Stimulated activated naive CD4-positive, alpha-beta T cell treated with Interleukin-2 at 50 U/mL for 16 hours (primary cell): ENCODE measurements at places on chromosomes 16 and 17.
A peak's percentile ranks its signal among the peaks of the same experiment; 100 is the strongest.

DNA sequence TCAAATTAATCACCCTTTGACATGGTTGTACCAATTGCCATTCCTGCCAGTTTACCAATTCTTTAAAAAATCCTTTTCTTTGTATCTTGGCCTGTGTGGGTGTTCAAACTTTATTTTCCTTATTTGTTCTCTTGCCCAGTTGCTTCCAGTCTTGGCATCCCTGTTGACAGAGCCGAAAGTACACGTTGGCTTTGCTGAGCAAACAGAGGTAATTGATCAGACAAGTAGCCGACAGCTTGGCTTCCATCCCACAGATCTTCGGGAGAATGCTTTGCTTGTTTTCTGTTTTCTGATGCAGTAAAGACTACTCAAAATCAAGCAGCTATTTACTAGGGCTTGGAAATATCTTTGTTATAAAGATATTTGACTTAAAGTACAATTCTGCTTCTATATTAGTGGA is 506.8 kb upstream of the SALL1 start:
- no peak for DNase-seq

GRCh38 chr17:512926-513325 is 160.3 kb upstream of the RPH3AL start:
- DNase-seq = no peak

- peak; percentile 9 for DNase-seq
Measured at GRCh38 chr16:83215406-83216001, 588.7 kb downstream of the CDH13 start.

DNA sequence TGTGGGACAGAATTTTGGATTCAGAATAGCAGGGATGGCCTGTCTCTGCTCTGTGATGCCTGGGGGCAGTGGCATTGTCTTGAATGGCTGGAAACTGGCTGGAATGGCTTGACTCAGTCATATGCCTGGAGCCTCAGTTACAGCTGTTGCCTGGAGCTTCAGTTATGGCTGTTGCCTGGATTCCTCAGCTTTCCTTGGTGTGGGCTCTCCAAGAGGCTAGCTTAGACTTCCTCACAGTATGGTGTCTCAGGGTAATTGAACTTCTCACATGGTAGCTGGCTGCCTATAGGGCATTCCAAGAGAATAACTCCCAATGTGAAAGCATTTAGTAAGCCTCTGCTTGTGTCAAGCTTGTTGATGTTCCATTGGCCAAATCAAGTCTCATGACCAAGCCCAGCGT is 21.1 kb downstream of the KRT23 start:
- no peak for DNase-seq

- peak; percentile 57 for DNase-seq
Measured at GRCh38 chr17:31494259-31495021, 103.0 kb downstream of the RAB11FIP4 start.

GRCh38 chr17:69213059-69213813 is 15.4 kb downstream of the ABCA10 start:
- DNase-seq = no peak

DNA sequence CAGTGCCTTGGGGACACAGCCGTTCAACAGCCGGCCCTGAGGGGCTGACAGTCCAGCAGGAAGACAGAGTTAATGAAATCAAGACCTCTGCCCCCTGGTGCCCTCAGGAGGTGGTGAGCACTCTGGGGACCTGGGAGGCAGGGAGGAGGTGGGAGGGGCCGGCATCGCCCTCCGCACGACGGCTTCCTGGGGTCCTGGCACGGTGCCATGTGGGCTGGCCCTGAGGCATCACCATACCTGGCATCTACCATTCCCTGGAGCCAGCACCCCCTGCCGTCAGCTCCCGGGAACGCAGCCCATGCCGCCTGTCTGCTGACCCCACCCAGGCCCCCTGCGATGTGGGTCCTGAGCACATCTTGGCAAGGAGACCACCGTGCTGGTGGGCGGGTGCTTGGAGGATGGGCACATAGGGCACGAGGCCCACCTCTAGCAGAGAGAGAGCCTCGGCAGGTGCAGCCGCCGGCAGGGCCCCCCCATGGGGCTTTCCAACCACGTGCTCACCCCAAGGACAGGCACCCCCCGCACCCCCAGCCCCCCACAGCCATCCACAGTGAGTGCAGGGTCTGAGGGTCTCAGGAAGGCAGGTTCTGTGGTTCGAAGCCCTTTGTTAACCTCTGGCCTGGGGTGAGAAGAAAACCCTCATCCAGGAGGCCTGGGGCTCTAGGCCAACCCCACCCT is 52.5 kb downstream of the ZFPM1 start:
- peak; percentile 49 for DNase-seq

- no peak for DNase-seq
Measured at GRCh38 chr16:16083421-16084156, 134.2 kb downstream of the ABCC1 start.

DNA sequence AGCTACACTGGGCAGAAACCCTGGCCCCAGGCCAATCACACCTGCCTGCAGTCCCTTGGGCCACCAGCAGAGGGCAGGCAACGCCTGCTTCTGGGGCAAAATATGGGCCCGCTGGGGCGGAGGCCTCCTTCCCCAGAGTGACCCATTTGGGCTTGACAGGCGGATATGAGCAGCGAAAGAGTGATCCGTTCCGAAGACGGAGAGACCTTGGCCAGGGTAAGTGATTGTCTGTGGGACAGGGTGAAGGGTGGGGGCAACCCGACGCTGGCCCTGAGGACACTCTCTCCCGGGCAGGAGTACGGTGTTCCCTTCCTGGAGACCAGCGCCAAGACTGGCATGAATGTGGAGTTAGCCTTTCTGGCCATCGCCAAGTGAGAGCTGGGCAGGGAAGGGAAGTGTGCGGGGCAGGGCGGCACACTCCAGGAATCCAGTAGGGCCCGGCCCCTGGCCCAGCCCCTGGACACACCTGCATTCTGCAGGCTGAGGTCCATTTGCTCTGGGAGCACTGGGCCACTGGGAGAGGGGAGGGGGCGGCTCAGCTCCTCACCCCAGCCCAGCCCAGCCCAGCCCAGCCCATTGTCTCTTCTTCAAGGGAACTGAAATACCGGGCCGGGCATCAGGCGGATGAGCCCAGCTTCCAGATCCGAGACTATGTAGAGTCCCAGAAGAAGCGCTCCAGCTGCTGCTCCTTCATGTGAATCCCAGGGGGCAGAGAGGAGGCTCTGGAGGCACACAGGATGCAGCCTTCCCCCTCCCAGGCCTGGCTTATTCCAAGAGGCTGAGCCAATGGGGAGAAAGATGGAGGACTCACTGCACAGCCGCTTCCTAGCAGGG is 3.5 kb upstream of the NHERF1 start:
- peak; percentile 80 for DNase-seq

DNA sequence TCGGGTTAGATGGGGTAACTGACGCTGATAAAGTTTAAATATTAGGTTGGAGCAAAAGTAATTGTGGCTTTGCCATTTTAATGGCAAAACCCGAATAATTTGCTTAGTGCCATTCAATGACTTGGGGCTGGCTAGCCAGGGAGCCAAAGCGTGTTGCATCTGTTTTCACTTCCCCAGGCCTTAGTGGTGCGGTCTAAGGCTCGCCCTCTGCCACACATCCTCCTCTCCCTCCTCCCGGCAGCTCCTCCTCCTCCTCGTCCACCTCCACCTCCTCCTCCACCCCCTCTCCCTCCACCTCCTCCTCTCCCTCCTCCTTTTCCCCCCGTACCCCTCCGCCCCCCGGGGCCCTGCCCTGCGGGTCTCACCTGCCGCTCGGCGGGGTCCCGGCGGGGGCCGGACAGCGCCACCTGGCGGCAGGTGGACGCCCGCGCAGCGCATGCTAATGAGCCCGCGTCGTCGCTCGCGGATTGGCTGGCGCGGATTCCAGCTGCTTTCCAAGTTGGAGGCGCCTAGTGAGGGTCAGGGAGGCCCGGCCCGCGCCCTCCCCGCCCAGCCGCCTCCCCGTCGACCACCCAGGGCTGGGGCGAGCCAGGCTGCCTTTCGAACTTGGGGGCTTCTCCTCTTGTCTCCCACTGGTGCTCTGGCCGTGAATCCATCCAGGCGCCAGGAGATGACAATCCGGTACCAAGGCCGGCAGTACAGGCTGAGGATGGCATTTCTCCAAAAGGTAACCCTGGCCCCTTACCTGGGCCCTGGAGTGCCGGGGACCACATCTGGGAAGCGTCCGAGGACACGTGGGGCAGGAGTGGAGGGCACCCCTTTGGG is 36.6 kb upstream of the RGS9 start:
- peak; percentile 65 for DNase-seq

DNA sequence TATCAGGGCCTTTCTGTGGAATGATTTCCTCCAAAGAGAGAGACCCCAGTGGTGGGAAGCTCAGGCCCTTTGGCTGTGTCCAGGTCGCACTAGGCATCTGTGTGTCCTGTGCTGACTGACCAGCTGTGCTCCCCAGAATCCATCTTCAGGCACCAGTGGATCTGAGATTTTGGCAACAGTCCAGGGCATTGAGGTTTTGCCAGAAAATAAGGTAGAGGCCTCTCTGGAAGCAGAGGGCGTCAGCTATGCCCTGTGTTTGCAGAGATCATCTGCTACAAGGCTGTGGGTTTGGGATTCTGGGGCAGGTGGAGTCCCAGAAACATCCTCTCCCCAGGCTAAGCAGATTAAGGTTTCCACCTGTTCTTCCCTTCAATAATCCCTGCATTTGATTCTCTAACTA is 57.5 kb upstream of the TOB1 start:
- no peak for DNase-seq

GRCh38 chr17:62696726-62697490 is 69.4 kb downstream of the MRC2 start:
- DNase-seq = no peak

- DNase-seq = no peak
Measured at GRCh38 chr17:15422392-15422965, 44.9 kb downstream of the CDRT4 start.

DNA sequence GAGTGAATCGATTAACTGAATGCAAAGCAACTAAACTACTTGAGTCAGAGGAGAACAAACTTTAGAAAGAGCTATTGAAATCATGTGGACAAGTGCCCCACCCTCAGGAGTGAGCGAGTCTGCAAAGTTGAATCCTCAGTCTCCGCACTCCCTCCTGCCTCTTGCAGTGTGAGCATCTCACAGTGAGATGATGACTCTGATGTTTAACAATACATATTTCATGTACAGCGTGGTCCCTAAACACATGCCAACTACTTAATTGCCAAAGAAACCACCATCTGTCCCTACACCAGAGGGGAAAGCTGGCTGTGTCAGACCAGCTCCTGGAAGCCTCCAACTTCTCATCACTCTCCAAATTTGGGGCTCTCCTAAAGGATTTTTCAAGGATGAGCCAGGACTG is 31.2 kb downstream of the PIMREG start:
- DNase-seq = no peak
